HFFc6 (cell line): ENCODE measurements at places on chromosomes 12 and 14. TPM values are rescaled to one million over a fixed set of nuclear protein-coding genes. Genes with fewer than 3 reads are reported as not detected.

DNA sequence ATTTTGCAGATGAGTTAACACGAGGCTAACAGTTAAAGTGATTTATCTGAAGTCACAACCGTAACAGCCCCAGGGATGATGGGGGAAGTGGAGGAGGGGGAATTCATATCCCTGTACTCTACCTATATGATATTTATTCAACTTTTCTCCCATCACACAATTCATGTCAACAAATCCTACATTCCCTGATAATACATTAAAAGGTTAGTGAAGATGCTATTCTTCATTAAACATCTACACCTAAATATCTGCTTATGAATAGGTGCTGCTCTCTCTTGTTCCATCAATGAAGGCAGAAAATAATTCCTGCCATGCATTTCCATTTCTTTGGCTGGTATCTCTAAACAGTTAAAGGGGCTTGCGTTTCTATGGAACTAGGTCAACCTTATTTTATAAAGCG lies 6.8 kb downstream of the YBX3 start:
- no peak for DNase-seq

- DNase-seq: peak; percentile 94
Measured at GRCh38 chr12:59736786-59737185, 141.0 kb downstream of the SLC16A7 start.

DNA sequence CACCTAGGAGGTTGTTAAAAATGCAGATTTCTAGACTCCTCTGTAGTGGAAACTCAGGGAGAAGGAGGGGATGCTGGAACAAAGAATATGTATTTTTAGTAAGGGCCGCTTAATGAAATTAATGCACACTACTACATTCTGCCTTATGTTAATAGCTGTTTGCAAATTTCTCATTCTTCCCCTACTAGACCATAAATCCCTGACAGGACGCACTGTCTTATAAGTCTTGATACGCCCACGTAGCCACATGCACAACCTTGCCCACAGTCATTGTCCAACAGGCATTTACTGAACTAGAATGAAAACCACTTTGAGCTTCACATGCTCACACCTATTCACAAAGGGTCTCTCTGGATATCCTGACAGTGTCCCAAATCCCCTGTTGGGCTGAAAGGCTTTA lies 10.5 kb downstream of the KRT2 start:
- DNase-seq: no peak

GRCh38 chr12:26688344-26688904 lies 144.6 kb downstream of the ITPR2 start:
- DNase-seq: no peak

- DNase-seq: no peak
Measured at GRCh38 chr12:59388694-59389093, 207.1 kb upstream of the SLC16A7 start.

DNA sequence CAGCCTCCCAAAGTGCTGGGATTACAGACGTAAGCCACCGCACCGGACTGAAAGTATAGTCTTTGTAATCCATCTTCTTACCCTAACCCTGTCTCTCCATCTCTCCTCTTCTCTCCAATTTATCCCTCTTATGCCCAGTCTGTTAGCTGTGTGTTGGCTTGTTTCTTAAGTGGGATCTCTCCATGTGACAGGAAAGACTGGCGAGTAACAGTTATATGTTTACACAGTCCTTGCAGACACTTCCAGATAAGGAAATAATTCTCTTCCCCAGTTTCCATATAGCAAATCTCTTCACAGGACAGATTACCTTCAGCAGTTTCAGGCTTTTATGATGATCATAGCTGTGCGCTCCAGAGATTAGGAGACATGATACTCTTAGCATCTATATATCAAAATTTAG lies 16.0 kb upstream of the DIP2B start:
- DNase-seq: no peak

- peak; percentile 17 for DNase-seq
Measured at GRCh38 chr14:69153873-69154270, 953 bp upstream of the DCAF5 start.

GRCh38 chr12:23742574-23742973 lies 206.9 kb downstream of the SOX5 start:
- no peak for DNase-seq

DNA sequence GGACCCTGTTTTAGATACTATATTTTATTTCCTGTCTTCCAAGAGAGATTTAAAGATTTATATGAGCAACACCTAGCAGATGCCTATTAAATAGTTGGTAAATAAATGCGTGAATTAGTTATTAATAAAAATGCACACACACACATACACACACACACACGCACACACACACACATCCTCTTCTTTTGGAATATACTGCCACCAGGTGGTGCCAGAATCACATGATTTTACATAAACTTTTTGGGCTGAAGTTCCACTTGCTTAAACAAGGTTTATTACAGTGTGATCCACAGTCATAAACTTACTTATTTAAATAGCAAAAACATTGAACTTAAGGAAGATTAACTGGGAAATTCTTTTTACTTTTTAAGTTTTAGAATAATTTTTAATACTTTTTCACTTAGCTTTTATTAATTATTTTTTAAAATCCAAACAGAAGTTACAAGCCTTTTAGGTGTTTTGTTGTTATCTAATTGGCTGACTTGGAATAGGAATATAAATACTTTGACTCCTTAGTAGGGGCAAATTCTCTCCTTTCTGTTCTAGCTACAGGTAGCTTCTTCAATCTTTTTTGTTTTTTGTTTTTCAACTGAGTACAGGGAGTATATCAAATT lies 17.5 kb downstream of the RAD51B start:
- DNase-seq: peak; percentile 83

Gene HOXC10
- total RNA-seq: 0.33 to 1.5 TPM in 2 of 3 replicates, not detected in the other

Gene NTN4
- 58.3 to 117 TPM (median 94.9 TPM) in 3 replicates for total RNA-seq

Gene SLC17A8
- total RNA-seq: not detected in 2 replicates
